Activated CD4-positive, alpha-beta T cell treated with anti-CD3 and anti-CD28 coated beads for 4 hours (primary cell): ENCODE measurements at places on chromosomes 4 and X.

GRCh38 chr4:182645511-182645910 lies 271.7 kb downstream of the DCTD start:
- no peak for DNase-seq

- no peak for DNase-seq
Measured at GRCh38 chr4:87884976-87885549, 52.3 kb downstream of the MEPE start.

DNA sequence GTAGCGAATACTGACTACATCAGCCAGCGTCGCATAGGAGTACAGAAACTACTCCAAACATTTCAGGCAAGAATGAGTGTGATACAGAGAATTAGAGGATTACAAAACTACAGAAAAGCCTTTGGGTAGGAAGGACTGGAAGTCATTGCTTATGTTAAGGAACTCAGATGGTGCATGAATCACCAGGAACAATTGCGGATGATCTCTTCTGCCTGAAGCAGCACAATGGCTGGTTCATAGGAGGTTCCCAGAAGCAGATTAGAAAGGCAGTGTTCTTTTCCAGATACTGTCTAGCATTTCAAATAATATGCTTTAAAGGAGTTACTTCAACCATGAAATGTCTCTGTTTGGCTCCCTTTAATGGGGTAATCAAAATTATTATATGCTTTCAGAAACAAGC lies 42.5 kb upstream of the MAP9 start:
- no peak for DNase-seq

DNA sequence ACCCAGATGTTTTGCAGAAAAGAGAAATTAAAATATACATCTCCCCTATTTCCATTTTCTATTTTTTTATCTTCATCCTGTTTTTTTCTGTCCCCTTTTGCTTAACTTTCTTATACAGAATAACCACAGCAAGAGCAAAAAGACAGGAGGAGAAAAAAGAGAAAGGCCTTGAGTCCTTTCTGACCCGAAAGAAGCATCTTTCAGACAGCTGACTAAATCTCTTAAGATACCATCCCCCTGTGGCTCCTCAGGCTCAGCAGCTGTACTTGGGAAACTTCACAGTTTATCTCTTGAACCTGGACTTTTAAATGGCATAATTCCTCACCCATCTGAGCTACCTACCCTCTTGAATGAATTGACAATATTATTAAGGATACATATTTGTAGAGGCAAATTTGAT lies 100.2 kb downstream of the FIP1L1 start:
- DNase-seq = no peak

DNA sequence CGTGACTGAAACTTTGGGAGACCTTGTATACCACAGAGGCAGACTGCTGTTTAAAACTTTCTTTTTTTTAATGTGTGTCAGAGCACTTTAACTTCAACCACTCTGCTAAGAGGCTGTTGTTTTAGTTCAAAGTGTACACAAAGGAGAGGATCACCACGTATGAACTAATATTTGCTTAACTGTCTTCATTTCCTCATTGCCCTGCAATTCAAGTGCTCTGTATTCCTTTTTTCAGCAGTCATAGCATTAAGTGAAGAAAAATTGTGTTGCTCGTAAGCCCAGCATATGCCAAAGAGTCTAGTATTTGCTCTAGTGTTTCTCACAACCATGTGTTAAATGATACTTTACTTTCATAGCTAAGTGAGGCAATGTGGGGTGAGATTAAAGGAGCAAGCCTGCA lies 63.0 kb upstream of the HHIP start:
- no peak for DNase-seq

DNA sequence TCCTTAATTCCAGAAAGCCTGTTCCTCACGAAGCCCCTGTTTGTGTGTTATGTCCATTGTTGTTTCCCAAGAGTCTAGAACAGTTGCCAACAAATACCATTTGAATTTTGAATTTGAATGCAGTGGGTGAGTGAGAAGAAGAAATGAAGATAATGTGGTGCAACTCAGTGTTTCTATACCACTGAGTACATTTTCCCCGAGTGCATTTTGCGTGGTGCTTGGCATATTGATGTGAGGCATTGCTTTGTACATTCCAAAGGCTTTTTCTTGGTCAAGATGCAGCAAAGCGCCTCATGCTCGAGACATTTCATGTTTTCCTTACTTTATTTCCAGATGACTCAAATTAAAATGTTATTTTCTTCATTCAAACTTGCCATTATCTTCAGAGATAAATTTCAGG lies 253.1 kb upstream of the RPS6KA3 start:
- no peak for DNase-seq

- DNase-seq = no peak
Measured at GRCh38 chr4:57053508-57053907, 56.7 kb downstream of the IGFBP7 start.

DNA sequence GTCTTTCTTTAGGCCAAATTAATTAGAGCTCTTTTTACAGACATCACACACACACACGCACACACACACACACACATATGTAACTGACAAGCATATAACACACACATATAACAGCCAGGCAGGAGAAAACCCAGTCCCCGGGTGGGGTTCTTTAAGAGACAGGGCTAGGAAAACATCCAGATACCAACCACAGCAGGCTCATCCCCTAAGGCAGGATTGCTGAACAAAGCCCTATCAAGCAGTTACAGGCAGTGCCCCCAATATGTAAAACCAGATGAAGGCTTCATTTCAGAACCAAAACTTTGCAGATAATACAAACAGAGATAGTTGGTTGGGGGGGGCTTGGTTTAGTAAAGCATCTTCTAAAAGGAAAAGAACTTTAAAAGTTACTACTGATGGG lies 18.0 kb upstream of the FAM47E start:
- DNase-seq = no peak

GRCh38 chr4:73131281-73131680 lies 61.8 kb upstream of the COX18 start:
- DNase-seq = no peak

GRCh38 chrX:111504941-111505340 lies 6.5 kb upstream of the SERTM2 start:
- DNase-seq = no peak

- DNase-seq = no peak
Measured at GRCh38 chr4:150265806-150266205, 187.6 kb downstream of the DCLK2 start.

DNA sequence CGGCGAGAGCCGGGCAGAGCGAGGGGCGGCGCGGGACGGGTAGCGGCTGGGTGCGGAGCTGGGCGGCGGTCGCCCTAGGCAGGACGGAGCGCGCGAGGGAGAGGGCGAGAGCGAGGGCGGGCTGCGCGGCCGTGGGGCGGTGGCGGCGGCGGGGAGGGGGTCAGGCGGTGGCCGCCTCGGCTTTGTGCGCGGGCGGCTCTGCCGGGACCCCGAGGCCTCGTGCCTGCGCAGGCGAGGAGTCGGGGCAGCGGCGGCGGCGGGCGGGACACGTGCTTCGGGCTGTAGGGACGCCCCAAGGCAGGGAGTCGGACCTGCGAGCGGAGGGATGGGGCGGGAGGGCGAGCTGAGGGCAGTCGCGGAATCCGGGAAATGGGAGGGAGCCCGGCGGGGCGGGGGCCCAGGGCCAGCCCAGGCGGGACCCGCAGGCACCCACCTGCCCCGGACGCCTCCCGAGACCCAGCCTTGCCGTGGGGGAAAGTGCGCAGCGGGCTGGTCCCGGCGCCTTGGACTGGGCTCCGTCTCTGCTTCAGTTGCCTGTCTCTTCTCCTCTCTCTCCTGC lies 465 bp downstream of the BMPR1B start:
- no peak for DNase-seq

DNA sequence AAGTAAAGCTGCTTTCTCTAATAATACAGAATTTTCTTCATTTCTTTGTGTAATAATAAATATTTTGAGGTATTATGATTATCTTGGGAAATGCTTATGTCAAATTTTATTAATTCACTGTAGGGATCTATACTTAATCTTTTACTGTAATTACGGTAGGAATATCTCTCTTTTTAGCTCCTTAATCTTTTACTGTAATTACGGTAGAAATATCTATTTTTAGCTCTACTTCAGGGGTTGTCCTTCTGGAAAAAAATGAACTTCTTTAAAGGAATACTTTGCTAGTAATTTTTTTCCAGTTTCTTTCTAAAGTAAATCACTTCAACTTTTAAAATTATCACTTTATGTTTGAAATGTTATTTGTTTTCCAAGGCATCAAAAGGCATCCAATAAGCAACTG lies 2229.4 kb upstream of the AGA start:
- DNase-seq = no peak

DNA sequence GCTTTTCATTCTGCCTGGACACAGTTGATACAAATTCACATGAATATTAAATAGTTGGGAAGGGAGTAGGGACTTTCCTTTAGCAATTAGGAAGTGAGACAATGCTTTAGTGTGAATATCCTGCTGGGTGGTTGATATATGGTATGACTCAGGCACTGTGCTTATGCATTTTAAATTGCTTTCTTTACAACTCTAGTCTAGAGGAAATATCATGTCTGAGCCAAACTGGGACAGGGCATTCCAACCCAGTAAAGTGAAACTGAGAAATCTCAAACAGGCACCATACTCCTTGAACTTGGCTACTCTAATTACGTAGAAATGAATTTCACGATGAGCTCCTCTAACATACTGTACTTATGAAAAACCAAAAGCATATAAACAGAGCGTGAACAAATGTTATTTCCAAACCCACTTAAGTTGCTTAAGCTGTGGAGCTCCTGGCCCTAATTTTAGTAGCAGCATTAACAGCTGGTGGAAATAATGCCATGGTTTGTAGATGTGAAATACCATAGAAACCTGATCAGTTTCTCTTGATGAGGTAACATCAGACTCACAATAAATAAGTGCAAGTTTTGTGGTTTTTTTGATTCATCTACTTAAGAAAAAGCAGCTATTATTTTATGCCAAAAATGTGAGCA lies 242.9 kb upstream of the GK2 start:
- no peak for DNase-seq

GRCh38 chr4:188949596-188949995 lies 810.4 kb downstream of the TRIML1 start:
- no peak for DNase-seq

GRCh38 chr4:182042945-182043344 lies 200.3 kb upstream of the TENM3 start:
- no peak for DNase-seq

DNA sequence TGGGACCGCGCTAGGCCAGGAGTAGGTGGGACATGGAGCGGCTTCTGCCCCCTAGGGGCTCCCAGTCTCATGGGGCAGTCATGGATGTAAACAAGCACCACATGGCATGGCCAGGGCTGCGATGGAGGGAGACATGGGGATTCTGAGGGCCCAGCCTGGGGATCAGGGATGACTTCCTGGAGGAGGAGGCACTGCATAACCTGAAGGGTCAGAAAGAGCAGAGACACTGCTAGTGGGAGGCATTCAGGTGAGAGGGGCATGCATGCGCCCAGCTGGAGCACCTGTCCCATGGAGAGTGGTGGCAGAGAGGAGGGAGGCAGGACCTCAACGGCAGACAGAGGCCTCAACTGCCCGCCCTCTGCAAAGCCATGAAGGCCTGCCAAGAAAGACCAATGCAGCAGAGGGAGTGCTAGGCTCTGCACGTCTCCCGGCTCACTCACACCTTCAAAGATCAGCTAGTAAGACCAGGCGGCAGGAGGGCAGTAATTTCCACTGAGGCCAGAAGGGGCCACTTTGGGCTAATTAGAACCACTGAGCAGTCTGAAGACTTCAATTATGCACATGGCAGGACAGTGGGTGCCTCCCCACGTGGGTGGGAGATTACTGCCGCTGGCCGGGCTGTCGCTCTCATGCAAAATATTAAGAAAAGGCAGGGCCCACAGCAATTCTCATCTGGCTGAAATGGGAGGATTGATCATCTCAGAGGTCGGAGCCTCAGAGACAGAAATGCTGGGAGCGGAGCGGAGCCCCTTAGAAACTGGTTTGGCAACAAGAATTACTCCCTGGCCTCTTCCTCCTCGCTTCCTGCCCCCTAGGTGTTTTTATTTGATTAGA lies 69.6 kb downstream of the PPP2R2C start:
- DNase-seq = no peak

GRCh38 chr4:102031406-102031805 lies 240.9 kb downstream of the BANK1 start:
- no peak for DNase-seq

- DNase-seq = no peak
Measured at GRCh38 chr4:79502081-79502480, 94.1 kb upstream of the GK2 start.
